Urinary bladder (tissue), 4 donors: ENCODE measurements at places on chromosomes 12 and 14. TPM values are rescaled to one million over a fixed set of nuclear protein-coding genes. Genes with fewer than 3 reads are reported as not detected.

The ZNF664 gene
- total RNA-seq = 71.6 TPM

DNA sequence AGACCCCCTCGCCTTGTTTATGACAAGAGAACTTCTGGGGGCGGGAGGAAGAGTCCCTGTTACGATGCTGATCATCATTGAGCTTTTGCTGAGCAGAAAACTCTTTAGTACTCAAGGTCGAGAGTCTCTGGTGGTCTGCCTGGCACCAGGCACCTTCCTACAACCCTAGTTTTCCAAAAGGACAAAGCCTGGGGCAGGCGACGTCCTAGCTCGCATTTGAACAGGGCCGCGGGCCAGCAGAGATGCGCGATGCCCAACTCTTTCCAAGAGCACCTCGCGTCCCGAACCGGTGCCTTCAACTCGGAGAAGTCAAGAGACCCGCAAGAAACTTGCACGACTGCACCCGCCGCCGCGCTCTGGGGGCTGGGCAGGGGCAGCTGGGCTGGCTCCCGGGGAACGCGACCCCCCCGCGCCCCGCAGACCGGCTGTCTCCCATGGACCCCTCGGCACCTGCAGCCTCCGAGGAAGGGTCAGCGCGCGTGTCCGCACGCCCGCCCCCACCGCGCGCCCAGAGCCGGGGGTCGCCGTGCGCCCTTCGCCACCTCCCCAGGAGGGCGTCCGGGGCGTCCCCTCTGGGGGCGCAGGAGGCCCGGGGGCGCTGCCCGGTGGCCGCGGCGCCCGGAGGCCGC lies 377 bp upstream of the BCL7A start:
- DNase-seq = no peak

GRCh38 chr12:98422359-98422758 lies 93.0 kb upstream of the TMPO start:
- no peak for DNase-seq

- no peak for DNase-seq
Measured at GRCh38 chr12:88644946-88645702, 64.9 kb upstream of the KITLG start.

DNA sequence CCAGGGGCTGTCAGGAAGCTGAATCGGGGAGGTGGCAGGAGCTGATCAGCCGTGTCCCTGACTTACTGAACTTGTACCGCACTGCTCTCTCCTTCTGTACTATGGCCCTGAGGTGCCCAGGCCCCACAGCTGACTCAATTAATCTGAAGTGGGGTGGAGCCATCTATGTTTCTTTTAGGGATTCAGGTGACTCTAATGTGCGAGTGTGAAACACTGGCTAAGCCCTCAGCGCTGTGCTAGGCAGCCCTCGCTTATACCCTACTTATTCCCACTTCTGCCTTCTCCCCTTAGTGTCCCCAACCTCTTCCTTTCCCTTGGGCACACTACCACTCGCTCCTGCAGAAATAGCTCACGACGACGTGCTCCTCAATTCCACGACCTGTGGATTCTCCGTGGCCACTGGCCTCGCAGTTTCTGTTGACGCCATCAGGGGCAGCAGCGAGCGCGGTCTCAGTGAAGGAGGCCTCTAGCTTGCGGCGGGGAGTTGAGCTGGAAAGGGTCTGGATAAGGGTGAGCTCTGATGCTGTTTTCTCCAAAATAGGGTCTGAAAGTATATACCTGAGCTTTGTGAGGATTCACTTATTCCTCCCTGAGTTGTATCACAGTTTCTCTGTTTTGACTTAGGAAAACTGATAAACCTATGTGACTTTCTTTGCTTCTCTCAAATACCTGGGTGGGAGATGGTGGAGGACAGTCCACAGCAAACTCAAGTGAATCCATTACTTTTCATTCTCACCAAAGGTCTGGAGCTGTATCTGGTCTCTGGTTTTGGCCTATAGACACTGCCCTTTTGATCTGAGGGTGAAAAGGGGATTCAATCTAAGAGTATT lies 167.6 kb downstream of the SLC41A2 start:
- no peak for DNase-seq

- no peak for DNase-seq
Measured at GRCh38 chr12:47941871-47942613, 21.4 kb upstream of the TMEM106C start.

The LRRC43 gene
- total RNA-seq = not detected

DNA sequence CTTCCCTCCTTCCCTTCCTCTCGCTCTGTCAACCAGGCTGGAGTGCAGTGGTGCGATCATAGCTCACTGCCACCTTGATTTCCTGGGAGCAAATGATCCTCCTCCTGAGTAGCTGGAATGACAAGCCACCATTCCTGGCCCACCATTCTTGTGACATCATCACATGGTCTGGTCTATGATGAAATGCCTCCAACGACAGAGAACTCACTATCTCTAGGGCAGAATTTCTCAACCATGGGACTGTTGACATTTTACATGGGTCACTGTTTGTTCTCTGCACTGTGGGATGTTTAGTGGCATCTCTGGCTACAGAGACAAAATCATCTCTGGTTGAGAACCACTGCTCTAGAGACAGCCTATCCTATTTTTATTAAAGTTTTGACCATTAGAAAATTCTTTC lies 9.7 kb downstream of the VRK1 start:
- DNase-seq = no peak

DNA sequence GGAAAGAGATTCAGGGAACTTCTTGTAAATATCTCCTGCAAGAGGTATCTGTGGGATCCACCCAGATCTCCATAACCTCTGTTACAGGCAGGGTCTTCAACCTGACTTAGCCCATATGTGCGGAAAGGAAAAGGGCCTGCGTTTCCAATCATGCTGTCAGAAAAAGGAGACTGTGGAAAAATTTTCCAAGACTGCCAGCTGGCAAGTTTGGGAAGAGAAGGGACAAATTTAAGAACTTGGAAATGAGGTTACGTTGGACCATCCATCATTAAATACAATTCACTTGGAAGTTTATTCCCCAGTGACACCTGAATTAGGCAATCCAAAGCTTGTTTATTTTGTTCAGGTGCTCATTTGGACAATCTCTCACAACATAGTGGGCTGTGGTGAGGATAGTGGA lies 13.9 kb downstream of the PTHLH start:
- no peak for DNase-seq

GRCh38 chr12:76274420-76275083 lies 73.7 kb downstream of the BBS10 start:
- no peak for DNase-seq

- no peak for DNase-seq
Measured at GRCh38 chr12:127162307-127162706, 1104.7 kb upstream of the TMEM132C start.

GRCh38 chr12:131907379-131908091 lies 13.1 kb downstream of the ULK1 start:
- DNase-seq = no peak

DNA sequence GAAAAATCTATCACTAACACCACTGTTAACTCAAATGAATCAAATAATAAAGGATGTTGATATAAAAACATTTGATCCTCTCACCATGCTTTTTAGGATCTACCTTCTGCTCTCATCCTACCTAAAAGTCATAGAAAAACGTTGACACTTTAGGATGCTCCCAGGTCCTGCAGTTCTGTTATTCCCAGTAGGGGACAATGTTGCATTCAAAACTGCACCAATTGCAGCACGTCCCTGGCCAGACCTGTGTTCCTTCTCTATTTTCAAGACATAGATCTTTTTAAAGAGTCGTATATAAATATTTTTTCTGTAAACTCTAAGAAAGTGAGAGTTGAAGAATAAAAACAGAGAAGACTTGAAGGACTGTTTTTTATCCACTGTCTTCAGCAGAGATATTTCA lies 8.8 kb downstream of the AICDA start:
- no peak for DNase-seq

- DNase-seq = no peak
Measured at GRCh38 chr12:115648463-115648862, 629.0 kb downstream of the MED13L start.

The TC2N gene
- total RNA-seq = 46.8 TPM

DNA sequence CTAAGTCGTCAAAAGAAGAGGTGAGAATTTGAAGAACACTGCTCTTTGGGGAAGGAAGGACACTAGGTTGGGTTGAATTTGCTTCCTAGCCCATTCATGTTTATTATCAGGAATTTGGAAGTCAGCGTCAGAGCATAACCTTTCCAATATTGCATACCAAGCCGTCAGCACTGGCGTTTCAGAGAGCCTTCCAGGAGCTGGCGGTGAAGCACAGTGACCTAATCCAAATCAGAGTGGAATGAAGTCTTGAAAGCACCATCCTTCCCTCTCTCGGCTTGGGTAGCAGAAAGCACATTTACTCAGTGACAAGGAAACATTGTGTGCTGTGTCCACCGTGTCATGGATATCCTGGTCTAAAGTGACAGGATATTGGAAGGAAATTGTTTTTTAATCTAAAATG lies 240.3 kb upstream of the PELI2 start:
- DNase-seq = no peak

The PDZRN4 gene
- total RNA-seq = 11.5 TPM

DNA sequence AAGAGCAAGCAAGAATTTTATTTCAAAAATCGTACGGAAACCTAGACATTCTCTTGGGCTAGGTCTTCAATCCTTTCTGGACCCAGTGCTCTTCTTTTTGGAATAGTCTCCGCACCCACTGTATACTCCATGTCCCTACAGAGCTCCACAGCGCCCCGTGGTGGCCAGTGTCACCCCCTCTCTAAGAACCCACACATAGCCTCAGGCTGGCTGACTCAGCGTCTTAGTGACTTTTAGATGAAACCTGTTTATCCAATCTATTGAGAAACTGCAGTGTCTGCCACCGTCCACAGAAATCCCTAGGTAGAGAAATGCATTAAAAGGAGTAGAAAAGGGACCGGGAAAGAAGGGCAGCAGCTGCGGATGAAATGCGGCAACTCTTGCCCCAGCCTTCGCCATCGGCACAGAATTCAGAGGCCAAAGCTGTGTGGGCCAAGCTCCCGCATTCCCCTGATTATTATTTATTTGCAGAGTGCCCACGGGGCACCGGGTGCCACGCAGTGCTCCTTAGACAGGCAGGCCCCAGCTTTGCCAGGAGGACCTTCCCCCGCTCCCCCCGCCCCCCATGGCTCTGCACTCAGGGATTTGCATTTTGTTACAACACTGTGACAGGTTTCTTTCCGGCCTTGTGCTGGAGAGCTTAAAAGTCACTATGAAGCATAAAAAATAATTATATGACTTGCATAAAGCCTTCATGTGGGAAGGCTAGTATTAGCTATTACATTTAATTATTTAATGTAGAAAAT lies 170.1 kb upstream of the FKBP4 start:
- no peak for DNase-seq

The ATXN3 gene
- 68.0 TPM for total RNA-seq
